ENCODE measurements at places on chromosomes 4 and X. TPM values are rescaled to one million over a fixed set of nuclear protein-coding genes. Genes with fewer than 3 reads are reported as not detected.

GRCh38 chrX:15465347-15465746, 27.8 kb downstream of the PIR start:
- peak; percentile 13 for DNase-seq

- DNase-seq = no peak
These were observed 39.0 kb downstream of the STX18 start for GRCh38 chr4:4502694-4503311.

- no peak for DNase-seq
These were observed 474.3 kb upstream of the FTHL17 start for GRCh38 chrX:31546126-31546525.

DNA sequence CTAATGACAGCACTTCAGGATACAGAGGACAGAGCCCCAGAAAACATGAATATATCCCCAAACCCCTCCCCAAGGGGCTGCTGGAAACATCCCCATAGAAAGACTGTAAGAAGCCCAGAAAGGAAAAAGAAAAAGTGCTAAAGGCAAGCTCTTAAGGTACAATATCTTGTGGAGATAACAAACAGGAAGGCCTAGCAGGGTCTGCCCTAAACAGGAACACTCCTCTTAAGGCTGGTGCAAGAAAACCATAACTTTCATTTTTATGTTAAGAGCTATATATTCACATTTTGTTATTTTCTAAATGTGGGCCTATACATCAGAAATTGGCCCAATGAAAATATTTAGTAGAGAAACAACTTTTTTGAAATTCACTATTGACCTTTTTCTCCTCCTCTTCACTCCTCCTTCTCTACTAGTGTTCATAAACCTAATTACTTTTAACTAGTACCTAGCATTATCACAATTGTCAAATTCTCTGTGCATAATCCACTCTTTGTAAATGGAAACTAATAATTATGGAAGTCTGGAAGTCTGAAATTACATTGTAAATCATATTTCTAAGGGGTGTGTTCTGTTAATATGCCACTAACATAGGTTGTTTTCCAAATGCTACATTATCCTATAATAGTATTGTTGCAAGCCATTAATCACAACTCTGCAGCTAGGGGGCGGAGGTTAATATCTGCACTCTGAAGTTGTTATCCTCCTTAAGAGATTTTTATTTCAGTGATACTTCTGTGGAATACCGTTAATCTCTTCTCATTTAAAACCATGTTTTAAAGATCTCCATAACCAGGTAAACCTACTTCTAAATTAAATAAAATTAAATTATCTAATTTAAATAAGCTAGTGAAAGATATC, 59.8 kb downstream of the CASK start:
- no peak for DNase-seq

DNA sequence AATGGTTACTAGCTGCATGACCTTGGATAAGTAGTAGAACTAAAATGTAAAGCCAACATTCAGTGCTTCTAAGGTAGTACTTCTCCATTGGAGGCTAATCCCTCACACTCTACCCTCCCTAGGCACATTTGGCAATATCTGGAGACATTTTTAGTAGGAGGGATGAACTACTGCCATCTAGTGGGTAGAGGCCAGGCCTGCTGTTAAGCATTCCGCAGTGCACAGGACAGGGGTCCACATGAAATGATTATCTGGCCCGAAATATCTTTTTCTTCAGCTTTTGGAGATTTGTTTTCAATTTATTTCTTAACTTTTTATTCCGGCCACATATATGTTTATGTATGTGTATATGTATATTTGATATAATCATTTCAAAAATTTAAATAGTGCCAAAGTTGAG, 36.0 kb upstream of the SPANXC start:
- DNase-seq = no peak

- DNase-seq = peak; percentile 13
These were observed 58.0 kb upstream of the CHRDL1 start for GRCh38 chrX:110853610-110854009.

DNA sequence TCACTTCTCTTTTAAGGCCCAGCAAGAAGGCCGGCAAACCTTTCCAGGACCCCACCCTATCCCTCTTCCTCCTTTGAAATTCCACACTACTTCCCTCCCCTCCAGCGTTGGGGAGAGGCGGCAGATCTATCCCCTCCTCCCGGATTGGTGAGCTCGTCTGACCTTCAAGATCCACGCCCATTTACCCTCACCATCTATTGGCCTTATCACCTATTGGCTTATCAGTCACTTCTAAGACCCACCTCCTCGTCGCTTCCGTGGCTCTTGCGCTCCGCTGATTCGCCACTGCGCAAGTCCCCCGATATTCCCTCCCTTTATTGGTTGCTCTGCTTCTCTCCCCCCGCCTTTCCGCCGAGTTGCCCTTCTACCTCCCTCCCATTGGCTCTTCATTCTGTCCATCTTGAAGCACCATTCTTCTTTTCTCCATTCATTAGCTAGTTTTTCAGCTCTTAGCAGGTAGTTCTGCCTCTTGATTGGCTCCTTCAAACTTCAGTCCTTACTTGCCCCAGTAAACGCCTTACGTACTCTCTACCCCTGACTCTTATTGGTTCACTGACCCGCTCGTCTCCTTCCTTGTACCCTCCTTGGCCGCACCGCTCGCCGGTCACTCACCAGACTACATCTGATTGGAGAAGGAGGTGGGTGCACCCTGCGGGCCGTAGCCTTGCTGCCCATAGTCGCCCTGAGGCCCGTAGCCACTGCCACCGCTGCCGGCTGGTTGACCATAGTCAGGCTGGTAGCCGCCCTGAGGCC, 4.8 kb upstream of the PRICKLE3 start:
- DNase-seq = peak; percentile 95

GRCh38 chr4:139191373-139191772, 14.4 kb upstream of the ELF2 start:
- DNase-seq = no peak

- no peak for DNase-seq
These were observed 74.6 kb upstream of the GRXCR1 start for GRCh38 chr4:42817913-42818312.

- DNase-seq = no peak
These were observed 1459.9 kb downstream of the PCDH7 start for GRCh38 chr4:32180086-32180485.

- DNase-seq = peak; percentile 64
These were observed 194.0 kb downstream of the GASK1B start for GRCh38 chr4:157978680-157979361.

GRCh38 chr4:125369098-125369497, 54.3 kb downstream of the FAT4 start:
- no peak for DNase-seq

GRCh38 chrX:40142417-40142816, 44.7 kb upstream of the BCOR start:
- no peak for DNase-seq

GRCh38 chr4:93147524-93148212, 680.9 kb upstream of the ATOH1 start:
- DNase-seq = no peak

DNA sequence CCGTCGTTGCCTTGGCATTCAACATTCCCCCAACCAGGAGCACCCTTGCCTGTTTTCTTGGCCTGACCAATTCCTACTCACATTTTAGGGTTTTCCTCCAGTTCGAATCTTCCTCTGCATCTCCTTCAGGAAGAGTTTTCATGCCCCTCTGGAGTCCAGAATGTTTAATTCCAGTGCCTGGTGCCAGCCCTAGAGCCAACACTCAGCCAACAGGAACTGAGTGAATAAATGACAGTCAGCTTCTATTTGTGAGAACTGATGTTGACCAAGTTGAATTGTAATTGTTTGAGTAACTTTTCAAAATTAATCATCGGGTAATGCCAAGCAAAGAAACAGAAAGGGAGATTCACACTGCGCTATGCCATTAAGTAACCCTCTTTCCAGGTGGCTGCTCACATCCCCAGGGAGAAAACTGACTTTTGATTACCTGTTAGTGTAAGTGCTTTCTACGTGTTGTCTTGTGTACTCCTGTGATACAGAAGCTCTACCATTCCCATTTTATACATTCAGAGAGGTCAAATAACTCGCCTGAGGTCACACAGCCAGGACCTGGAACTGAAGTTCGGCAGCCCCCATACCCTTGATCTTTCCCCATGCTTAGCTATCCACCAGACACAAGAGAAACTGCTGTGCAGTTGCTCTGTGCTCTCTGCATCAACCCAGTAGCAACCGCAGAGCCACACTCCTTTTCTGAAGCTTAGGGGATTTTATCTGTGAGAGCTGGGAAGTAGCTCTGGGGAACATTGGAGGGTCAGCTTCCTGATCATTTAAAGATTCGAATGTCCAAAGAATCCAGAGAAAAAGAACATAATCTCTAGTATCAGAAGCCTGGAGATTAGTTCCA, 19.0 kb upstream of the SLC2A9 start:
- no peak for DNase-seq

GRCh38 chrX:72094894-72095293, 36.8 kb downstream of the RTL5 start:
- DNase-seq = no peak

DNA sequence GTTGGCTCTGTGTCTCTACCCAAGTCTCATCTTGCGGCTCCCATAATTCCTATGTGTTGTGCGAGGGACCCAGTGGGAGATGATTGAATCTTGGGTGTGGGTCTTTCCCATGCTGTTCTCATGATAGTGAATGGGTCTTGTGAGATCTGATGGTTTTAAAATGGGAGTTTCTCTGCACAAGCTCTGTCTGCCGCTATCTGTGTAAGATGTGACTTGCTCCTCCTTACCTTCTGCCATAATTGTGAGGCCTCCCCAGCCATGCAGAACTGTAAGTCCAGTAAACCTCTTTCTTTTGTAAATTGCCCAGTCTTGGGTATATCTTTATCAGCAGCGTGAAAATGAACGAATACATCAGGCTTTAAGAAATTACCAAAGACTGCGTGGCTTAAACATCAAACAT, 31.2 kb downstream of the STIM2 start:
- no peak for DNase-seq

DNA sequence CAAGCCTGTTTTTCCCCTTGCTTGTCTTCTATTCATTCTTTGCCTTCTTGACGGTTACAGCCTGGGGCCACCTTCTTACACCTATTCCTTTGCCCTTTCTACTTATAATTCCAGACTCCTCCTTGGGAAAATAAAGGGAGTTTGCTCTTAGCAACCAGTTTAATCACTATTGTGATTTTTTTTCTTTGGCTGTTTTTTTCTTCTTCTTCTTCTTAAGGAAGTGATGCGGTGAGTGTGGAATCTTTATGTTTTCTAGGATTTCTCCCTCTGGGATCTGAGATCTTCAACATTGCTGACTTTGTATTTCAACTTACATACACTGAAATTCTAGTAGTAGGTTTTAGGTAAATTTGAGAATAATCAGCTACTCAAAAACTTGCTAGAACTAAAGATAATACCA, 1.1 kb upstream of the KLHL13 start:
- DNase-seq = no peak

GRCh38 chr4:25590171-25590570, 65.5 kb upstream of the SLC34A2 start:
- DNase-seq = no peak

DNA sequence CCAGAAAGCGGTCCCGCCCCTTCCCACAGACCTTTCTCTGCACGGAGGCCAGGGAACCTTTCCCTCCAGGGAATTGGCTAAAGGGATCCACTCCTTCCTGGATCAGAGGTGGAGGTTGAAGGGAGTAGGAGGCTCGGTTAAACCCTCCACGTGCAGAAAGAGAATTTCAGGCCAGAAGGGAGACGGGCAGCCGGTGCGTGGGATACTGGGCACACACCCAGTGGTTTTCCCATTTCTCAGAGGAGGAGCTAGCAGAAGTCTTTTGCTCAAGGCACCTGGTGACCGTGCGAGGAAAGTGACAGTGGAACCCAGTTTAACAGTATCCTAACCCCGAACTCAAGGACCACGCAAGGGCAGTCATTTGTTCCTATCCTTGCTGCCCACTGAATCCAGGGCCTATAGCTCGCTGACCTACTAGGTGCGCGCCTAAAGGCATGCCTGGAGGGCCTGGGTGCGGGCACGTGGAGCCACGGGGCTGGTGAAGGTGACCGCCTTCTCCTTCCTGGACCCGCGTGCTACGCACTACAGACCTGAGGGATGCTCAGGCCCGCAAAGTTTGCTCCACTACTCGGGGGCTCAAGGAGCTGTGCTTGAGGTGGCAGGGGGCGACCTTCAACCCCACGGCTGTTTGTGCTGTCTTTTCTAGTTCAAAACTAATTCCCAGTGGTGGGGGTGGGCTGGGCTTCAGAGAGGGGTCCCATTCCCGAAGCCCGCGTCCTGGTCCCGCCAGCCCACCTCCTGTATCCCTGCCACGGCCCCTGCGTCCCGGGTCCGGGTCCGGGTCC, 587 bp upstream of the AFF2 start:
- DNase-seq = no peak

DNA sequence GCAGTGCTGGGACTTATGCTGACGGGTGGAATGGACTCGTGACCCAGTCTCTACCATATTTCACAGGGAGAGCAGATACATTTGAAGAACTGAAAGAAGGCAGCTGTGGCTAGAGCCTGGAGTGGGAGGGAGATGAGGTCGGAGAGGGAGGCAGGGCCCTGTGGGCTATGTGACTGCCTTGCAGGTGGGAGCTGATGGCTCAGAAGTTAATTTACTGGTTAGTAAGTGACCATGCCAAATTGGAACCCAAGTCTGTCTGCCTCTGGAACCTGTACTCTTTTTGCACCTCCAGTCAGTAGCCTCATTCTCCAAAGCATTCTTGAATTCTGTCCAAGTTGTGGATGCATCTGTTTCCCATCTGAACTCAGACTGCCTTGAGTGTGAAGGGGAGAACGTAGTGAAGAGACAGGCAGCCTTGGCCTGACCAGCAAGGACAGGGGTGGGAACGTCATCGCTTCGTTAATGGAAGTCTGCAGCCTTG, 92.3 kb downstream of the REPS2 start:
- DNase-seq = peak; percentile 86

DNA sequence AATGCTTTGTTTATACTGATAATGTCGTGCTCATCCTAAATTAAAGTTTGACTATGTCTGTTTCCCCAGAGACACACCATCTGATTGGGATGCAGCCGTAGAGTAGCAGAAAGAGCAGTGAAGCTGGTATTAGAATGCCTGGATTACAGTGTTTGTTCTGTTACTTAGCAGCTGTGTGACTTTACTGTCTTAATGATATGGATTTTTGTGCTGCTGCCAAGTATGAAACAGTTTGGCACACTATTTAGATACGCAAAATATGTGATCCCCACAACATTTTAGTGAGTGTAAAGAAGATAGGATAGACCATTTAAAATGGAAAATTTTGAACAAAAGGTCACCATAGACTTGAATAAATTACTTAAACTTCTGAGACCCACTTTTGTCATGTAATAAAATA, 1.2 kb upstream of the CHIC1 start:
- DNase-seq = no peak

The TRIM75 gene
- polyA plus RNA-seq = not detected

The UGT2A1 gene
- polyA plus RNA-seq = not detected

The CLGN gene
- polyA plus RNA-seq = 3.2 TPM

The CCDC158 gene
- 0.79 TPM for polyA plus RNA-seq

The MAGEA2B gene
- polyA plus RNA-seq = not detected

The CLNK gene
- 0.07 TPM for polyA plus RNA-seq

The PWWP3B gene
- 36.6 TPM for polyA plus RNA-seq

The FHDC1 gene
- polyA plus RNA-seq = 6.9 TPM

The CC2D2A gene
- polyA plus RNA-seq = 17.3 TPM

The SLC49A3 gene
- polyA plus RNA-seq = not detected

The PUDP gene
- polyA plus RNA-seq = 38.1 TPM

The SMAD1 gene
- 123 TPM for polyA plus RNA-seq

The REPS2 gene
- polyA plus RNA-seq = 8.3 TPM

The DAPP1 gene
- polyA plus RNA-seq = 1.8 TPM

The USP17L10 gene
- not detected for polyA plus RNA-seq

The HSFX2 gene
- polyA plus RNA-seq = 0.92 TPM

Data from muscle of arm (tissue), 14 donors.